Activated naive CD8-positive, alpha-beta T cell treated with anti-CD3 and anti-CD28 coated beads for 36 hours (primary cell): ENCODE measurements at places on chromosomes 16 and 17. TPM values are rescaled to one million over a fixed set of nuclear protein-coding genes. Genes with fewer than 3 reads are reported as not detected.

GJD3 gene
- not detected for total RNA-seq

KRT12 gene
- total RNA-seq: not detected

C16orf89 gene
- total RNA-seq: not detected

CMTM2 gene
- total RNA-seq: not detected

TXNDC17 gene
- 127 TPM for total RNA-seq

- H3K4me3 ChIP-seq: no peak overlapping the region
- peaks cover 90% of the 10 kb centered on the region for H3K4me1 ChIP-seq
- peak overlapping the region; percentile 22 for H3K27ac ChIP-seq
- no peaks in the 10 kb centered on the region for H3K27me3 ChIP-seq
- H3K36me3 ChIP-seq: peaks cover 68% of the 10 kb centered on the region
Measured at GRCh38 chr17:8951206-8951605, 14.3 kb downstream of the PIK3R5 start.

GRCh38 chr17:51045621-51046020, 75.0 kb downstream of the SPAG9 start:
- no peak overlapping the region for H3K27ac ChIP-seq
- no peak for DNase-seq

DNA sequence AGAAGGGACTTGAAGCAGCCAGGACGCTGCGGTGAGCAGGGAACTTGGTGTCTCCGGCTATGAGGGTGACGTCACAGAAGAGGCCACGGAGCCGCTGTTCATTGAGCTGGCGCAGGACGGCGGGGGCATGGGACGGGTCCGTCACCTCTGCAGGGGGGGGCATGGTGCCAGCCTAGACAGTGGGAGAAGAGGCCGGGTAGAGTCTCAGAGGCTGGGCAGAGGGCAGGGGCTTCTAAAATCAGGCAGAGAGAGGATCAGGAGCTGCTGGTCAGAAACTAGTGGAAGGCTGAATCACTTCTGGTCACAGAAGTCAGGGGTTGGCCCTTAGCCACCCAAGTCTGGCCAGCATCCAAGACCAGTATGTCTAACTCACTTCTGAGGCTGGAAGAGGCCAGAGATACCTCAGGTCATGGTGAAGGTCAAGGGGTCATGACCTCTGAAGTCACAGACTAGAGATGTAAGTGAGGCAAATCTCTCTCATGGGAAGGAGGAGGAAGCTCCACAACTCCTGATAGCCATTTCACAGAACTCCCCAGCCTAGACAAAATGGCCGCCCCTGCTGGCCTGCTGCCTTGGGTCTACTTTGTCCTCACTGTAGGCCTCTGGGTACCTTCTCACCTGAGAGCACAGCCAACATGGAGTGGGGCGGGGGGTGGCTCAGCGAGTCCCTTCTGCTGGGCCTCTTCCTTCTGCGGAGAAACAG, 12.6 kb downstream of the ZBTB4 start:
- peaks cover 24% of the 10 kb centered on the region for H3K4me1 ChIP-seq
- peaks cover 5% of the 10 kb centered on the region for H3K36me3 ChIP-seq
- peak overlapping the region; percentile 74 for H3K27ac ChIP-seq

DNA sequence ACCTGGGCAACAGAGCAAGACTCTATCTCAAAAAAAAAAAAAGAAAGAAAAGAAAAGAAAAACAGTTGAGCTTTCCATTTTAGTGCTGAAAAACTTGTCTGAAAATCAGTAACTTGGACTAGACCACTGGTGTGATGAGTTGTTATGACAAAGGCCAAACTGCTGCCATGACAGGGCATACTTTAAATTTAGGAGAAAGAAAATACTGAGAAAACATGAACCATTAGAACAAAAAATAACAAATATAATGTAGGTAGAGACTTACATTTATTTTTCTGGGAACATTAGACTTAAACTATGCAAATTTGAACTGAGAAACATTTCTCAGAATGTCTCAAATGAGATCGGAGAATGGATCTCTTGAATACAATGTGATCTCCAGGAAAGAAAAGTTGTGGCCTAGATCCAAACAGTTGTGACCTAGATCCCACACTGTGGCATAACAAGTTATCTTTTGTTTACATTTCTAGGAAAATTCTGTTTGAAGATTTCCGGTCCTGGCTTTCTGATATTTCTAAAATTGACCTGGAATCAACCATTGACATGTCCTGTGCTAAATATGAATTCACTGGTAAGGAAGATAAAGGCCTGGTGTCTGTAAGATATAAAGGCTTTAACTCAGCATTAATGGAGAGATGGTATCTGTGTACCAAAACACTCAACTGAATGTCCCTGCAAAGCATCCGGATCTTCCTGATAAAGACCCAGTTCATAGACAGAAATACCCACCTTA, 10.9 kb downstream of the OGFOD1 start:
- peaks cover 29% of the 10 kb centered on the region for H3K36me3 ChIP-seq
- no peak for DNase-seq
- no peaks in the 10 kb centered on the region for H3K27me3 ChIP-seq
- H3K4me3 ChIP-seq: no peak overlapping the region
- H3K27ac ChIP-seq: no peak overlapping the region

- no peak overlapping the region for H3K4me3 ChIP-seq
- H3K27ac ChIP-seq: no peak overlapping the region
- H3K27me3 ChIP-seq: peaks cover 28% of the 10 kb centered on the region
- peak; percentile 76 for DNase-seq
Measured at GRCh38 chr16:1102921-1103635, 7.0 kb upstream of the C1QTNF8 start.

DNA sequence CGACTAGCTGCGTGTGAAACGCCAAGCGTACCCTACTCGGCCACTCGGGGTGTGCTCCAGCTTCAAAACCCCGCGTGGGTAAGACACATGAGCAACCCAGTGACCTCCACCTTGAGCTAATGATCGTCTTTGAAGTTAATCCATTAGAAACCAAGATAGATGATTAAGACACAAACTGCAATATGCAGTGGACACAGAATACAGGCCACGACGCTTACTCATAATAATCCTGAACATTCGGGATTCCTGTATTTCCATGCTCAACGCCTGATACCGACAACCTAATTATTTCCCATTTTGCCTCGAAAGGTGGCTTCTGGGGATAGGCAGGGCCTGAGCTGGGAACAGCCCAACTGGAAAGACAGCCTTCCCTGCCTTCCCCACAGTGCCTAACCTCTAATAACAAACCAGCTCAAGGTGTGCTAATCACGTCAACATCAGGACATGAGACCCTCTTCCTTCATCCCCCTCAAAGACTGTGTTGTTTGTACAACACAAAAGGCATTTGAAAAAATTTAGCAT, 504 bp upstream of the COPRS start:
- H3K4me1 ChIP-seq: peaks cover 16% of the 10 kb centered on the region
- H3K36me3 ChIP-seq: peaks cover 15% of the 10 kb centered on the region
- no peaks in the 10 kb centered on the region for H3K27me3 ChIP-seq
- DNase-seq: no peak
- peak overlapping the region; percentile 52 for H3K27ac ChIP-seq

DNA sequence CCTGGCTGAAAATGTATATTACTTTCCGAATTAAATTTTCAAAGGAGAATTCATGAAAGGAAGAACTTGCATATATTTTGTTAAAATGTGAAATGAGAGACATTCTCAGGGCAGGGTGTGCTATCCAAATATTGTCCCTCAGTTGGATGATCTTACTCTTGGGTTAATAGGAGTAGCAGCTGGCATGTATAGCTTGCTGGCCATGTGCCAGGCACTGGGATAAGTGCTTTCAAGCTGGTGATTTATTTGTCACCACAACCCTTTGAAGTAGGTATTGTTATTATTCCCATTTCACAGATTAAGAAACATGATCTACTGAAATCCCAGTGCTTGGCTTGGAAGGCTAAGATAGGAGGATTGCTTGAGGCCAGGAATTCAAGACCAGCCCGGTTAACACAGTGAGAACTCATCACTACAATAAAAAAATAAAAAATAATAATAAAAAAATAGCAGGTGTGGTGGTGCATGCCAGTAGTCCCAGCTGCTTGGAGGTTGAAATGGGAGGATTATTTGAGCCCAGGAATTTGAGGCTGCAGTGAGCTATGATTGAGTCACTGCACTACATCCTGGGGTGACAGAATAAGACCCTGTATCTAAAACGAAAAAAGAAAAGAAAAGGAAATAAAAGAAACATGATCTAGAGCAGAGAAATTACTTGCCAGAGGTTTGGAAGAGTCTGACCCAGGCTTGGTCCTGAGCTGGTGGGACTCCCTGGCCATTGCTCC, 11.6 kb upstream of the MPHOSPH6 start:
- H3K36me3 ChIP-seq: no peaks in the 10 kb centered on the region
- no peaks in the 10 kb centered on the region for H3K4me1 ChIP-seq
- no peak overlapping the region for H3K4me3 ChIP-seq

DNA sequence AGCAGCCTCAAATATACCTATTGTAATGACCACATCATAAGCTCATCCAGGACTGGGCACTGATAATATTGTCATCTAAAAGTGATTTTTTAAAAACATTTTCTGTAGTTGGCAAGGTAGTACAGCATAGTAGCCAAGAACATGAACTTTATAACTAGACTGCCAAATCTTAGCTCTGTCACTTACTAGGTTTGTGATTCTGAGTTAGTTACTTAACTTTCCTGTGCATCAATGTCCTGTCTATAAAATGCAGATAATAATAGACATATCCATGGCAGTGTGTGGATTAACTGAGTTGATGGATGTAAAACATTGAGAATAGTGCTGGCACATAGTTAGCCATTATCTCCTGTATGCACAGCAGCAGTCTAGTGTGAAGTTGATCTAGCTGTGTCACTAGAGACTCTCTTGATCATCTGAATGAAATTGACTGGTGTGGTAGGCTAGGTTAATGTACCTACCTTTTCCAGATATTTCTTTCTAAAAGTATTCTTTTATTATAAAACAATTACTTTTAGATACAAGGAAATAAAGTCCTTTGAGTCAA, 101.5 kb downstream of the STXBP4 start:
- H3K4me1 ChIP-seq: peaks cover 6% of the 10 kb centered on the region
- no peak overlapping the region for H3K27ac ChIP-seq
- H3K27me3 ChIP-seq: no peaks in the 10 kb centered on the region
- no peak overlapping the region for H3K4me3 ChIP-seq

GRCh38 chr17:19242926-19243325, 5.8 kb downstream of the EPN2 start:
- peaks cover 24% of the 10 kb centered on the region for H3K27me3 ChIP-seq
- DNase-seq: no peak
- H3K27ac ChIP-seq: no peak overlapping the region
- no peak overlapping the region for H3K4me3 ChIP-seq
